GM10248 (cell line): ENCODE measurements at places on chromosomes 2 and 18.

- no peak for DNase-seq
Measured at GRCh38 chr2:38322224-38322914, 54.7 kb downstream of the ATL2 start.

DNA sequence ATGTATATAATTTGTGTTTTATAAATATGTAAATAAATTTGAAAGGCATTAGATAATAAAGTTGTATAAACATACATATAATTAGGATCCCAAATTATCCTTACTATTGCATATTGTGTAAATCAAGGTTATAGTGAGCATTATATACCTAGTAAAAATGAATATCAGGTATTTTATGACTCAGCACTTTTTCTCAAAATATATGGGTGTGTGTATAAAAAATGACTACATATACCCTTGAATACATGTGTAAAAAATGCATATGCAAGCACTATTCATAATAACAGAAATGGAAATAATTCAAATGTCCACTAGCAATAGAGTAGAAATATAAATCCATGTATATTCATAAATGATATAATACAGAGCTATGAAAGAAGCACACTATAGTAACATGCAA, 870.9 kb upstream of the CNTNAP5 start:
- no peak for DNase-seq

- DNase-seq: no peak
Measured at GRCh38 chr2:19848952-19849351, 52.8 kb downstream of the TTC32 start.

- no peak for DNase-seq
Measured at GRCh38 chr2:176574484-176575236, 305.4 kb downstream of the MTX2 start.

- no peak for DNase-seq
Measured at GRCh38 chr18:12500986-12501385, 93.3 kb downstream of the PRELID3A start.

- DNase-seq: peak; percentile 63
Measured at GRCh38 chr2:25567406-25567805, 106.0 kb downstream of the DTNB start.

GRCh38 chr2:119476301-119477112, 44.9 kb downstream of the TMEM37 start:
- DNase-seq: peak; percentile 86

- DNase-seq: peak; percentile 9
Measured at GRCh38 chr2:59301466-59302402, 1060.6 kb upstream of the FANCL start.

DNA sequence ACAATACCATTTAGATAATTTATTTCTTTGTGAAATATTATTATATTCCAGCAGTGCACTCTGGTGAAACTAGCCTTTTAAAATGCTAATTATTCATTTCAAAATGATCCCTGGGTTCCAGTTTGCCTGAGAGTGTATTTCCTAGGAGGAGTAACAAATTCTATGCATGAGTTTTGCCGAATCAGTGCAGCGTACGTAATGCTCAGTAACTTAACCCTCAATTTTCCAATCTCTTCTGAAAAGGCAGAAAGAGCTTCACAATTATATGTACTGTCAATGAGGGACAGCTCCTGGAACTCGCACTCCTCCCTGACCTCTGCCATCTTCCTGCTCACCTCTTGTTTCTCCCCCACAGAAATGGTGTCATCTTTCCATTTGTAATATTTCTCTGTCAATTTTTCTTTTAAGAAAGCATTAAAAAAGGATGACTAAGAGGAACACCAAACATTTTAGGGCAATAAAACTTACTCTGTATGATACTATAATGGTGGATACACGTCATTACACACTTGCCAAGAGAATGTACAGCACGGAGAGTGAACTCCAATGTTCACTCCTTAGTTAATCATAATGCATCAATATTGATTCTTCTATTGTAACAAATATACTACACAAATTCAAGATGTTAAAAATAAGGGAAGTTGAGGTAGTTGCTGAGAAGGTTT, 25.7 kb upstream of the XIRP2 start:
- DNase-seq: no peak
